GM03348 (cell line): ENCODE measurements at places on chromosomes 7 and 10.

- peak; percentile 20 for DNase-seq
These were observed 67.9 kb upstream of the PRKCQ start for GRCh38 chr10:6647811-6648526.

- DNase-seq: no peak
These were observed 6.0 kb upstream of the LIPA start for GRCh38 chr10:89257581-89257980.

GRCh38 chr7:124856299-124856888, 73.2 kb downstream of the POT1 start:
- DNase-seq: peak; percentile 33

DNA sequence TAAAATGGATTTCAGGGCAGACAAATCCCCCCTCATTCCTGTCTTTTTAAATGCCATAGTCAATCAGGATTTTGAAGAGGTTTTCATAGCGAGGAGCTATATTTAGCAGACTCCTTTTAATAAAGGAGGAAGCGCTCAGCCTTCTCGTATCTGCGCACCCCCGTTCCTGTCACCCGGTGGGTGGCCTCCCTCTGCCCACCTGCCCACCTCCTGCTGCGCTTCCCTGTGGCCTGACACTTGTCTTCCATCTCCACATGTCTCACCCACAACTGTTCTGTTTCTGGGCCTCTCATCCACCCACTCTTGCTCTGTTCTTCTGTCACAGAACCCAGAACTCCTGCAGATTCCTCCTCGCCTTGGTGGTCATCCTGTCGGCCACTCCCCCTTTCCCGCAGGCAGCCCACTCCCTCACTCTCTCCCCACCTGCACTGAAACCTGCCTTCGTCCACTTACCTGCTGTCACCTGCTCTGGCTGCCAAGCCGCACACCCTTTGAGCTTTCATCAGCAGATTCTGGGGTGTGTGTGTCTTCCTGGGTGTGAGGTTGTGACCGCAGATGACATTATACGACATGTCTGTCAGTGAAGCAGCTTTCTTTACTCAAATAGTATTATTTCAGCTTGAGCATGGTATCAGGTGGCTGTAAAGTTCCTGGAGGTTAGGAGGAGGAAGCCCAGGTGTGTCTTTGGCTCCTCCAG, 163.5 kb upstream of the AGK start:
- DNase-seq: no peak

GRCh38 chr10:126867567-126868365, 37.5 kb upstream of the DOCK1 start:
- DNase-seq: peak; percentile 88
